ENCODE measurements at places on chromosomes 5 and 9.

GRCh38 chr9:17137566-17137965, 2.7 kb downstream of the CNTLN start:
- DNase-seq: no peak

GRCh38 chr9:13759551-13759950, 480.1 kb upstream of the MPDZ start:
- DNase-seq: no peak

DNA sequence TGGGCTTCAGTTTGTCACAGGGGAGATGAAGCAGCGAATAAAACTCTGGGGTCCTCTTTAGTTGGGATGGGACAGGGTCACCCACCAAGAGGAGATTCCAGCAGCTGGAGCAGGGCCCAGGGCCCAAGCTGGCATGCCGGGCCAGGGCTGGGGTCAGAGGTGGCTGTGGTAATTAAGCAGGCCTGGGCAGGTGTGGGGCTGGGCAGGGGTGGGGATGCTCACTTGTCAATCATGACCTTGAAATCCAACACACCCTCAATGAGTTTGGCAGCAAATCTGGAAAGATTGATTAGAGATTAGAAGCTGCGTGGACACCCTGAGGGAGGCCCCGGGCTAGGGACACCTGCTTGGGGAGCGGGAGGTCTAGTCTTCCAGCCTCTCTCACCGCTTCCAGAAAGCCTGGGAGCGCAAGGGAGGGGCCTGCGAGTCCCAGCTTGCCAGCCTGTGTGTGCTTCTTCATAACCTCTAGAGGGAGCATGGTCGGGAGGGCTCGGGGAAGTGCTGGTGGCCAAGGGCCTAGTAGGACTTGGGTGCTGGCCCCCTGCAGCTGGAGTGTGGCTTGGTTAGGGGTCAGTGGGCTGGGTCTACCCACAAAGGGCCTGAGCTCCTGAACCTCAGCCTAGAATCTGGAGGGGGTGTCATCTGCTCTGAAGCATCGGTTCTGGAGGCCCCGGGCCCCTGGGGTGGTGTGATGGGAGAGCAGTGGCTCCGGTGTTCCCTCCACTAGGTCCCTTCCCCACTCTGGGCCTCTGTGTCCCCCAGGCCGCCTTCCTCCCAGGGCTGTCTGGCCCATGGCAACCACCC, 7.6 kb downstream of the CRAT start:
- no peak for DNase-seq

GRCh38 chr9:20307621-20308020, 314.7 kb downstream of the MLLT3 start:
- no peak for DNase-seq

GRCh38 chr9:86804011-86804410, 143.3 kb downstream of the GAS1 start:
- no peak for DNase-seq

- no peak for DNase-seq
Measured at GRCh38 chr5:16464664-16465543, 696 bp downstream of the ZNF622 start.

DNA sequence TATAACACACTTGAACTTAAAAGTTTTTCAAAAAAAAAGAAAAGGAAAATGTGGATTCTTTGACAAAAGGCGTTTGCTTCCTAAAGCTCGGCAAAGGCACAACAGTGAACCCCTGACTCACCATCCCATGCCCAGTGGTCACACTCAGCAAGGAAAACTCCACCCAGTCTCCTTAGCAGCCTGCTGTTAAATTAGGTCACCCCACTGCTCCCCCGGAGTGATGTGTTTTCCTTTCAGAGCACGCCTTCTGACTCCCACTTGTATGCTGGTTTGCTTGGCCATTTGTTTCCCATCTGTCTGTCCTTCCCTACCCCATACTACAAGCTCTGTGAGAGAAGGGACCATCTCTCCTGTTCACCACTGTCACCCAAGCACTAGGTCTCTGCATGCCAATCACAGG, 23.8 kb downstream of the RETREG1 start:
- DNase-seq: no peak

DNA sequence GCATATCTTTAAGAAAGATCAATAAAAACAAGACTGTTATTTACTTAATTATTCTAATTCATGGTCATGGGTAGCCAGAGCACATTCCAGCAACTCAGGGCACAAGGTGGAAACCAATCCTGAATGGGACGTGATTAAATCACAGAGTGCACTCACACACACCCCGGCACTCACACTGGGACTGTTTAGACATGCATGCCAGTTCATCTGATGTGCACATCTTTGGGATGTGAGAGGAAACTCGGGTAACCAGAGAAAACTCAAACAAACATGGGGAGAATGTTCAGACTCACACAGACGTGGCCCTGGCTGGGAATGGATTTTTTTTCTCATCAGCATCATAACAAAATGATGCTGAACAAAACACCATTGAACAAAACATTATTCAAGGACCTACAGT, 29.4 kb downstream of the SMAD5 start:
- no peak for DNase-seq

- no peak for DNase-seq
Measured at GRCh38 chr5:121006217-121006616, 542.1 kb downstream of the PRR16 start.

GRCh38 chr9:134783699-134784039, 96.9 kb upstream of the FCN2 start:
- DNase-seq: no peak

- DNase-seq: no peak
Measured at GRCh38 chr5:66518753-66519152, 77.4 kb upstream of the MAST4 start.

GRCh38 chr5:9641806-9642355, 11.7 kb upstream of the TAS2R1 start:
- no peak for DNase-seq

DNA sequence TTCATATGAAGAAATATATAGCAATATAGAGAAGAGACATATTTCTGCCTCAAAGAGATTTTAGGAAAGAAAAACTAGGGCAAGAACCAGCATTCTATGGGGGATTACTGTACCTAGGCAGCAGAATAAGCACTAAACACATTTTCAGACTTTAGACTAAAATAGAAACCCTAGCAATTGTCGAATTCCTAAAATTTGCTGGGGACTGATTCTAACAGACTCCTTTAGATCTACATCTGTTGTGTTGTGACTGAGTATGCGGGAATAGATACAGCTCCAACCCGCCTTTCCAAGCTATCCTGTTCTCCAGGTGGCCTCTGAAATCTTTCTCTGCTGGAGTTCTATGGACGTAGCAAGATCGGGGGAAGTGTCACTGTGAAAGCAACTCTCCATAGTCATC, 482.2 kb downstream of the NTRK2 start:
- DNase-seq: no peak

GRCh38 chr5:56677690-56678305, 137.6 kb upstream of the MAP3K1 start:
- no peak for DNase-seq

DNA sequence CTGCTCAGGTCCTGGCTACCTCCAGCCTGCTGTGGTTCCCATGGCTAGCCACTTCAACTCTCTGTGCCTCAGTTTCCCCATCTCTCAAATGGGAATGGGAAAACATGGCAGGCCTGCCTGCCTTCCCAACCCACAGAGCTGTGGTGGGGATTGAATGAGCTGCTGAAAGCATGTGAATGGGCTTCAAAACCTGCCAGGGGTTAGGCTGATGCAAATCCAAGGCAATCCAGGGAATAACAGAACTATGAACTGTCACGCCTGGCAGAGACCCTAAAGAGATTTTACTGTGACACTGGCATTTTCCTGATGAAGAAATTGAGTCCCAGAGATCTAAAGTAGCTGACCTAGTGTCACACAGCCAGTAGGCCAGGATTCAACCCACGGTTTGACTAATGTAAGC, 29.9 kb upstream of the TCF7 start:
- no peak for DNase-seq

- DNase-seq: no peak
Measured at GRCh38 chr9:118192807-118193206, 488.6 kb downstream of the TLR4 start.

Data from activated T-helper 1 cell treated with Interleukin-2 at 50 U/mL for 16 hours (primary cell).